Activated CD4-positive, alpha-beta T cell treated with anti-CD3 and anti-CD28 coated beads, Interleukin-2, amount 50 U/mL, for 4 hours (primary cell): ENCODE measurements at places on chromosomes 3 and 15.

DNA sequence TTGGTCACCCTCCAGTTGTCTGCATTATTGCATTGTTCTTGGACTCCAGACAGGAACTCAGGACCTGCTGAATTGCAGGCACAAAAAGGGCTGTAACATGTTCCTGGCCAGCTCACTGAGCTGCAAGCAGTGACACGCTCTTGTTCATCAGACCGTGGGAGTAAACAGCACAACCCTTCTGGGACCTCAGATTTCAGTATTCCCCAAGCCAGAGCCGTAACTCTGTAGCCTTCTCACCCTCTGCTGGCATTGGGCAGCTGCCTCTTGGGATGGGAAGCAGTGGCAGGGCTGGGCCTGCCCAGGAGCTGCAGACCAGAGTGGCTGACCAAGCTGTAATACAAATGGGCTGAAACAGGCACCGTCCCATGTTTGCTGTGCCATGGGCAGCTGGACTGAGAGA, 607.1 kb upstream of the BCHE start:
- DNase-seq = no peak

- DNase-seq = no peak
Measured at GRCh38 chr3:160661660-160662059, 15.3 kb upstream of the ARL14 start.

DNA sequence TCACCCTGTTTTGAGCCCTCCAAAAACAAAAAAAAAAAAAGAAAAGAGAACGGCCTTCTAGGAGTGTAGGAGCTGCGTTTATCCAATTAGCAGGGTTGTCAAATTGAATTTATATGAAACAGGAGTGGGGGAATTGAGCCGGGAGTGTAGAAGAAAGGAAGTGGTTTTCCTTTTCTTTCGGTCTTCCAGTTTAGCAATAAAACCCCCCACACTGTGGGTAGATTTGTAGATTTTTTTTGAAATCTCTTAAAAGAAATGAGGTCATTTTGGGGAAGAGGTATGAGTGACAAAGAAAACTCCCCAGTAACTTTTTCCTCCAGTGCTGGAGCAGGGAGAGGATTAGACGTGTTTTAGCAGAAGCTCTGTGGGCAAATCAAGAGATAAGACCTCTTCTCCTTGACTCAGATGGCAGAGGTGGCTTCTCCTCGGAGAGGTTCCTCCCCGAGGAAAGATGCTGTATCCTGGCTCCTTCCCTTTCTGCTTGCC, 30.8 kb downstream of the BOC start:
- no peak for DNase-seq

- DNase-seq = no peak
Measured at GRCh38 chr3:10552631-10552943, 47.2 kb upstream of the ATP2B2 start.

- no peak for DNase-seq
Measured at GRCh38 chr3:65169961-65170360, 482.2 kb upstream of the ADAMTS9 start.

DNA sequence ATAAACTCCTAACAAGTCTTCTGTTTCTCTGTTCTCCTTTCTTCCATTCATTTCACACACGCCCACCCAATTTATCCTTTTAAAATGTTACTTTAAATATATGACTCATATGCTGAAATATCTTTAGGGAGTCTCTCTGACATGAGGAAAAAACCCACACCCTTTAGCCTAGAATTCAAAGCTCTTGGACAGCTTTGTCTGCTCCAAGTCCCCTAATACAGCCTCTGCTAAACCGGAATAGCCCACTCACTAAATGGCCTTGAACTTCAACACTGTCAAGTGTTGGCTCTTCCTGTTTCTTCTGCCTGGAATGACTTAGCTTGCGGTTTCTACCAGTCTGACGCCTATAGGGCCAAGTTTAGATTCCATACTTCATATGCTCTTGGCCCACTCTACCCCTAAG, 3.3 kb upstream of the CD96 start:
- DNase-seq = no peak

GRCh38 chr15:93523481-93523880, 434.5 kb upstream of the RGMA start:
- DNase-seq = no peak

DNA sequence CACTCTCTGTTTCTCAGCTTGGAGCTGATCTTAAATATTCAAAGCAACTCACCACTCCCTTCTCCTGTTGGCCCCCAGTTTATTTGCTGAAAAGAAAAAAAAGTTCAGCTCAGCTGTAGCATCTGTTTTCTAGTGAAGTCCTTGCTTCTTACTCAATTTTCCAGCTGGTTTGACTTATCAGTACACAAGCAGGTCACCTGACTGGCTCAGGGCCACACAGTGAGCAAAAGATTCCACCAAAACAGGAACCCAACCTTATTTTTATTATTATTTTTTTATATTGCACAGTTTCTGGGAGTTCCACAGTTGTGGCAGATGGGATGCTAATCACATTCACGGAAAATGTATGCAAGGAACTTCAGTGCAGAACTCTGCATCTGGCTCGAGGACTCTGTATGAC, 390.7 kb upstream of the RGMA start:
- no peak for DNase-seq

GRCh38 chr3:117630885-117631284, 921.3 kb downstream of the TUSC7 start:
- DNase-seq = no peak

- no peak for DNase-seq
Measured at GRCh38 chr3:189890496-189890895, 230.2 kb downstream of the P3H2 start.

DNA sequence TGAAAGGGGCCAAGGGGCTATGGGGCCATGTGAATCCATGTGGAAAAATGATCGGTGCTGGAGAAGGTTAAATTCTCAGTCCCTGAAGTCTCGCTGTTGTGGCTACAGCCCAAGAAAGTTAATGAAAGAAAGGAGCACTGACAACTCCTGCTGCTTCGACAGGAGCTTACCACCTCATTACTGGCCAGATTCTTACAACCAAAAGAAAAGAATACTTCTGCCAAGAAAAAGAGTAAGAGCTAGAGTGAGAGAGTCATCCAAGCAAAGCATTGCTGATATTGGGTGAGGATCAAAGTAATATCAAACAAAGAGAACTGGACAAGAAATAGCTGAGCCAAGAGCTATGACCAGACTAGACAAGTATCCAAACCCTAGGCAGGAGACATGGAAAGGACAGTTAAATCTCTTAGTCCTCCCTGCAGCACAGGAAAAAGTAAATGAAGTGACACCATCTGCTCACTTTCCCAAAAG, 348.4 kb upstream of the PLSCR5 start:
- no peak for DNase-seq

DNA sequence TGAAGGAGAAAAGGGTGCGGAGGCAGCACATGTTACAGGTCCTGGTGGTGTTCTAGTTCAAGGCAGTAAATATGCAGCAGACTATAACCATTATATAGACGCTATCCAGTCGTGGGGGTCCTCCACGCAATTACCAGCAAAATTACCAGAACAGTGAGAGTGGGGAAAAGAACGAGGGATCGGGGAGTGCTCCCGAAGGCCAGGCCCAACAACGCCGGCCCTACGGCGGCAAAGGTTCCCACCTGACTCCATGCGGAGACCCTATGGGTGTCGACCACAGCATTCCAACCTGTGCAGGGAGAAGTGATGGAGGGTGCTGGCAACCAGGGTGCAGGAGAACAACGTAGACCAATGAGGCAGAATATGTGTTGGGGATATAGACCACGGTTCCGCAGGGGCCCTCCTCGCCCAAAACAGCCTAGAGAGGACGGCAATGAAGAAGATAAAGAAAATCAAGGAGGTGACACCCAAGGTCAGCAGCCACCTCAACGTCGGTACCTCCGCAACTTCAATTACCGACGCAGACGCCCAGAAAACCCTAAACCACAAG, 89.0 kb upstream of the TPM1 start:
- DNase-seq = no peak

GRCh38 chr15:25717457-25718168, 145.5 kb downstream of the ATP10A start:
- DNase-seq = no peak

GRCh38 chr15:87746333-87746732, 510.2 kb downstream of the NTRK3 start:
- no peak for DNase-seq
